Muscle of leg (tissue), 16 donors: ENCODE measurements at places on chromosomes 11 and 22. TPM values are rescaled to one million over a fixed set of nuclear protein-coding genes. Genes with fewer than 3 reads are reported as not detected.

DNA sequence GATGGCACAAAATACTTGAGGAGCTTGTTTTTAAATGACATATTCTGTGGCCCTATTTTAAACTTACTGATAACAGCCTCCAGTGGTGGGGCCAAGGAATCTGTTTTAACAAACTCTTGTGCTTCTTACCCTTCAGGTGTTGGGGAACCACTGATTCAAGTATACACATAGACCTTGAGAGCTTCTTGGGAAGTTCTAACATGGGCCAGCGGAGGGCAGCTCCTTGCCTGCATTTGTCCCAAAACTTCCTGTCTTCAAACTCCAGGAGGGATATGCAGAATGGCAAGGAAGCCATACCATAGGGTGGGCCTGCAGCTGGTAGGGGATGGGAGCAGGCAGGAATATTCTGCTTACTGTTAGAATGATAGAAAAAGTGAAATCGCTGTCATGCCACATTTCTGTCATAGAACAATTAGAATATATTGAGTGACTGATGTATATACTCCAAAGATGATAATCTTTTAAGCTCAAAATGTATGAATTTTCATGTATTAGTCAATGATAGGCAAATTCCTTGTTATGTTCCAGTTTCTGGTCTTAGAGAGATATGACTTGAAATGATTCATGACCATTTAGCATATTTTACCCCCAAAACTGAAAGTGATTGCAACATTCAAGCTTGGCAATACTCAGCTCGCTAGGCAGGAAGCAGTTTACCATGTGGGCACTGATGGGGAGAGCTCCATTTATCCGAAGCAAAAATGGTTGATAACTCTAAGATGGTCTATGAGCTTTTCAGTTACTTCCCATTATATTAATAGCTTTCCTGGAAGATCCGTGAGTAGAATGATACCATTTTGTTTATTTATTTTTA lies 9.2 kb downstream of the EXT2 start:
- peaks cover 19% of the 10 kb centered on the region for H3K36me3 ChIP-seq
- H3K27me3 ChIP-seq = no peaks in the 10 kb centered on the region

GRCh38 chr11:114191893-114192292 lies 104.3 kb upstream of the NNMT start:
- no peak for DNase-seq
- H3K27me3 ChIP-seq = no peaks in the 10 kb centered on the region

DNA sequence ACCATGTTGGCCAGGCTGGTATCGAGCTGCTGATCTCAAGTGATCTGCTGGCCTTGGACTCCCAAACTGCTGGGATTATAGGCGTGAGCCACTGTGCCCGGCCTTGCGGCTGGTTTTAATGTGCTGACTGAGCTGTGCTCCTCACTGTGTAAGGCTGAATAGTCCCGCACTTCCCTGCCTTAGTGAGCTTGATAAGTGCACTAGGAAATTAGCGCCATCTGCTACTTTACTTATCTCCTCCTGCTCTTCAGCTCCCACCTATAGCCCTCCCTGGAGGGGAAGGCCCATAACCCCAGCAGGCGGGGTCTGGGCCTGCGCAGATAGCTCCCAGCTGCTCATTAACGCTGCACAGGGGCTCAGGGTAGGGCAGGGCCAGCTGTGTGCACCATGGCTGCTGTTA lies 49.4 kb downstream of the CLMP start:
- H3K4me3 ChIP-seq = no peak overlapping the region
- peaks cover 5% of the 10 kb centered on the region for H3K27me3 ChIP-seq

DNA sequence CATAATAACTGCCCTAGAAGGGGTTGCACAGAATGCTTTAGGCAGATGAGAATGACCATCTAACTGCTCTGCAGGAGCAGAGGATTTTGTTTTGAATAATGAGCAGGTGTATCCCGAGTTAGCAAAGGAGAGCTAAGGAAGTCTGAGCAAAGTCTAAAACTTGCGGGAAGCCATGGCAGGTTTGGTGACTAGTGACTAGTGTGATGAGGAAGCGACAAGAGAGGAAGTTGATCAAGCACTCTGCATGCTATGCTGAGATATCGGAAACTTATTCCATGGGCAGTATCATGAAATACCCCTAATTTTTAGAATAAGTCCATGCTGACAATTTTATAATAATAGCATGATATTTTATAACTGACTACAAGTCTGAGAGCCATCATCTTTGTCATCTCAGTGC lies 12.9 kb downstream of the OLFML1 start:
- no peak overlapping the region for H3K4me3 ChIP-seq
- no peak for DNase-seq
- H3K4me1 ChIP-seq = peaks cover 2% of the 10 kb centered on the region
- no peaks in the 10 kb centered on the region for H3K27me3 ChIP-seq

GRCh38 chr22:49554296-49554625 lies 273.4 kb downstream of the BRD1 start:
- H3K4me1 ChIP-seq = no peaks in the 10 kb centered on the region
- no peaks in the 10 kb centered on the region for H3K27me3 ChIP-seq
- no peak for DNase-seq
- no peaks in the 10 kb centered on the region for H3K36me3 ChIP-seq
- no peak overlapping the region for H3K4me3 ChIP-seq
- no peak overlapping the region for H3K27ac ChIP-seq

DNA sequence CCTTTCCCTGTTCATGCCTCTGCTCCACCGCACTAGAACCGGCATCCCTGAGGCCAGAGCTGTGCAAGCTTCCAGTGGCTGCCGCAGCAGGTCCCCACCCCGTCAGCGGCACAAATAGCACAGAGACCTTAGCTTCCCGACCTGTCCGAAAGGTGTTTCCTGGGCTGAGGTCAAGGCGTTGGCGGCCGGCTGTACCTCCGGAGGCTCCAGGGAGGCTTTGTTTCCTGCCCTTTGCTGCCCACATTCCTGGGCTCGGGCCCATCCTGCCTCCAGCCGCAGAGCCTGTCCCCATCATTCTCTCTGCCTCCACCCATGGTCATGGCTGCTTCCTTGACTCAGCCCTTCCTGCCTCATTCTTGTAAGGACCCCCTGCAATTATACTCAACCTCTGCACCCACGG lies 31.2 kb downstream of the ARHGAP8 start:
- H3K27me3 ChIP-seq = no peaks in the 10 kb centered on the region
- DNase-seq = no peak
- H3K4me3 ChIP-seq = no peak overlapping the region
- no peak overlapping the region for H3K27ac ChIP-seq

GRCh38 chr11:64742087-64742888 lies 1.7 kb downstream of the RASGRP2 start:
- H3K4me3 ChIP-seq = peak overlapping the region; percentile 47
- no peaks in the 10 kb centered on the region for H3K36me3 ChIP-seq
- peaks cover 67% of the 10 kb centered on the region for H3K27me3 ChIP-seq
- H3K4me1 ChIP-seq = peaks cover 45% of the 10 kb centered on the region
- no peak overlapping the region for H3K27ac ChIP-seq

DNA sequence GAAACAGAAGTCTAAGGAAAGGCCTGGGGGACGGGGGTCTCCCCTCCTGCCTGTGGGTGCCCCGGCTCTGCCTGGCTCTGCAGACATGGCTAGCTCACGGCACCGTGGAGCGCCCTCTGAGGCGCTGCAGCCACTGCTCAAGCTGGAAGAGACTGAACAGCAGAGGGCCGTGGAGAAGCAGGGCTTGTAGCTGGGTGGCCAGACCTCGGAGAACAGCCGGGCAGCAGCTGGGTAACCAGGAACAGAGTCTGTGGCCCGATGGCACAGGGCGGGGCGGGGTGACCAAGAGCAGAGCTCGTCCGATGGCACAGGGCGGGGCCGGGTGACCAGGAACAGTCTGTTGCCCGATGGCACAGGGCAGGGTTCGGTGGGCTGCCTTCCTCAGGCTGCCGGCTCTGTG lies 18.1 kb downstream of the RNH1 start:
- no peaks in the 10 kb centered on the region for H3K27me3 ChIP-seq
- H3K36me3 ChIP-seq = peaks cover 38% of the 10 kb centered on the region
- peaks cover 2% of the 10 kb centered on the region for H3K4me1 ChIP-seq
- DNase-seq = no peak

DNA sequence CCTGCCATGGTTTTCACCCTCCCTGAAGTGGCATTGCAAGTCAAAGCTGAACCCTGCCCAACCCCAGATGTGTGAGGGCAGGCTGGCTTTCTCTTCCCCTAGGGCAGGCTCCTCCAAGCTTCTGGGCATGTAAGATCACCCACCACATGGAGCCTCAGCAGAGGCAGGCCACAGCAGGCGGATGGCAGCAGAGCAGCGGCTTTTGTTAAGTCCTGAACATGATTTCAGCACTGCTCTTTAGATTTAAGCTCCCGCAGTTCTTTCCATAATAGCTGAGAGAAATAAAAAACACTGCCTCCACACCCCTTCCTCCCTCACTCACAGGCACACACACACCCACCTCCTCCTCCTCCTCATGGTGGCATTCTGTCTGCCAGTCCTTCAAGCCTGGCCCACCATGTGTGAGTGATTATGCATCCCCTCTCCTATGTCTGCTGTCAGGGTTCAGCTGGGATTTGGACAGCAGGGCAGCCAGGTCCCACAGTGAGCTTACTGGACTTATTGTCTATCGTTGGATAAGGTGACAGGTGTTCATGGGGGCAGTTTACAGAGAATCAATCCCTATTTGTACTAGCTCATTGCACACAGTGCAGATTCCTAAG lies 5.0 kb upstream of the NTM start:
- no peak overlapping the region for H3K27ac ChIP-seq
- H3K4me3 ChIP-seq = no peak overlapping the region
- no peaks in the 10 kb centered on the region for H3K36me3 ChIP-seq
- DNase-seq = no peak

GRCh38 chr11:116073854-116074837 lies 569.9 kb upstream of the CADM1 start:
- peaks cover 23% of the 10 kb centered on the region for H3K27me3 ChIP-seq
- H3K36me3 ChIP-seq = no peaks in the 10 kb centered on the region
- peaks cover 12% of the 10 kb centered on the region for H3K4me1 ChIP-seq
- no peak overlapping the region for H3K27ac ChIP-seq

DNA sequence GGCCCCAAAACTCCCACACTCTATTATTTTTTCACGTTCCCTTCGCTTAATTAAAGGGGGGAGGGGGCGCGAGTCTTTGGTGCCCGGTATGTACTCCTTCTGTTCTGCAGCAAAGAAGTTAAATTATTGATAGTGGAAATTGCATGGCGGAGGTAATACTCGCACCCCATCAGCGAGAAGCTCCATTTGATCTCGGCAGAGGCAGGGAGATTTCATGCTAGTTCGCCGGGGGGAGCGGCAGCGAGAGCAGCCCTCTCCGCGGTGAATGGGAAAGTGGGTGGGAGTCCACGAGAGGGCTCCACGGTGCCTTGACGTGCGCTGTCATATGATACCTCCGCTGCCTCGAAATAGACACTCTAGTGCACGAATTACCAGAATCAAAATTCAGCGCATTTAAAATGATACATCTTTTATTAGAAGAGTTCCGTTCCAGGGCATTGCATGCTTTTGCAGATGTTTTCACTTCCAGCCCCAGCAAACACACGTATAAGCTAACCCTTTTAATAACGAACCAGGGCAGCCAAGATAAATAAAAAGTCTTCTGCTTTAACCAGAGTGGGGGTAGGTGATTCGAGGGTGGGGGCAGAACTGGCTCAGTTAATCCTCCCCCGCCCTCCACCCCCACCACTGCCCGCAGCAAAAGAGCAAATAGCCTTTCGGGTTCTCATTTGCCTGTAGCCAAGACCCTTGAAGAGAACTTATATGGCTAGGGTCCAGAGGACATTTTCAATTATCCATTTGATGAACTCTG lies 1.3 kb upstream of the BDNF start:
- peaks cover 43% of the 10 kb centered on the region for H3K27me3 ChIP-seq
- H3K4me1 ChIP-seq = peaks cover 21% of the 10 kb centered on the region
- H3K4me3 ChIP-seq = peak overlapping the region; percentile 64
- no peaks in the 10 kb centered on the region for H3K36me3 ChIP-seq

- no peak overlapping the region for H3K27ac ChIP-seq
- H3K4me1 ChIP-seq = no peaks in the 10 kb centered on the region
- H3K36me3 ChIP-seq = no peaks in the 10 kb centered on the region
- no peaks in the 10 kb centered on the region for H3K27me3 ChIP-seq
These were observed 11.5 kb upstream of the CRKL start for GRCh38 chr22:20905415-20906386.

GRCh38 chr11:7759010-7759409 lies 37.7 kb downstream of the OR5P2 start:
- H3K4me1 ChIP-seq = no peaks in the 10 kb centered on the region
- H3K27ac ChIP-seq = no peak overlapping the region
- H3K36me3 ChIP-seq = no peaks in the 10 kb centered on the region
- H3K4me3 ChIP-seq = no peak overlapping the region
- no peaks in the 10 kb centered on the region for H3K27me3 ChIP-seq

DNA sequence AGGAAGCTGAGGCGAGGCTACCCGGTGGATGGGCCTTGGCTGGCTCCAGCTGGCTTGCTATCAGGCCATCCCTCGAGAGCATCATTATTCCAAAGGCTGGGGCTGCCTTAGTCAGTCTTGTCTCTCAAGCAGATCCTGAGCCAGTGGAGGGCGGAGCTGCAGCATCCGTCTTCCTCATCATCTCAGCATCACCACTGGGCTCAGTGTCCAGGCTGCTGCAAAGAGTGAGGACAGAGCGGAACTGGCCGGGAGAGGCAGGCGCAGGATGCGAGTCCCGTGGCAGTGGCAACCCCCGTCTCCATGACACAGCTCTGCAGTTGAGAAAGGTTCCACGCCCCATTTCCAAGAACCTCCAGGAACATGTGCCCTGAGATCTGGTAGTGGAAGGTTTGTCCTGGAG lies 4.4 kb downstream of the TP53I11 start:
- DNase-seq = peak; percentile 97
- H3K4me3 ChIP-seq = no peak overlapping the region
- peaks cover 12% of the 10 kb centered on the region for H3K27me3 ChIP-seq
- no peaks in the 10 kb centered on the region for H3K36me3 ChIP-seq
- peak overlapping the region; percentile 87 for H3K27ac ChIP-seq
- H3K4me1 ChIP-seq = peaks cover 74% of the 10 kb centered on the region

- no peak overlapping the region for H3K4me3 ChIP-seq
- H3K36me3 ChIP-seq = peaks cover 76% of the 10 kb centered on the region
- peaks cover 15% of the 10 kb centered on the region for H3K4me1 ChIP-seq
- H3K27ac ChIP-seq = no peak overlapping the region
These were observed 49.9 kb downstream of the ARFGAP3 start for GRCh38 chr22:42807185-42807584.

DNA sequence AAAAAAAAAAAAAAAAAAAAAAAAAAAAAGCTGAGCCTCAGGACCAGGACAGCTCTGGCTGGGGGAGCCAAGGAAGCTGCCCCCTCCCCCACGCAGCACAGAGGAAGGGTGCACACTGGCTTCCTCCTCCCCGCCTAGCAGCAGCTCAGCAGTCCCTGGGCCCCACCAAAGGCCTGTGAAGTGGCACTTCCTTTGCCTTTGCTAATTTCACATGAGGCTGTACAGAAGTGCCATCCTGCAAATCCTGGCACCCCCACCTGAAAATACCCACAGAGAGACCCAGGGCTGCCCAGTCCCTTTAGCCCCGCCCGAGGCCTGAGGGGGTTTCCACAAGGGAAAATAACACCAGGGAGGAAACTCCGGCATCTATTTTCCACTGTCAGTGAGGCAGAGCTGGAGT lies 3.9 kb downstream of the RHOG start:
- DNase-seq = no peak
- peaks cover 33% of the 10 kb centered on the region for H3K36me3 ChIP-seq
- no peaks in the 10 kb centered on the region for H3K27me3 ChIP-seq
- H3K4me3 ChIP-seq = no peak overlapping the region
- H3K27ac ChIP-seq = no peak overlapping the region
- peaks cover 41% of the 10 kb centered on the region for H3K4me1 ChIP-seq

Gene PYGM
- 165 TPM for total RNA-seq

Gene CCDC188
- total RNA-seq = 0.93 TPM

Gene RRAS2
- 34.4 TPM for total RNA-seq

Gene FGF4
- 5.4 TPM for total RNA-seq

Gene ASRGL1
- total RNA-seq = 2.5 TPM

Gene OR56A1
- not detected for total RNA-seq

Gene OR52A1
- total RNA-seq = not detected

Gene CNIH2
- total RNA-seq = 1.0 TPM
